ENCODE measurements at places on chromosomes 3 and 15. TPM values are rescaled to one million over a fixed set of nuclear protein-coding genes. Genes with fewer than 3 reads are reported as not detected.

GRCh38 chr3:157759311-157759710 lies 256.1 kb upstream of the VEPH1 start:
- DNase-seq = no peak

- no peak for DNase-seq
These were observed 72.3 kb upstream of the CTNNB1 start for GRCh38 chr3:41126961-41127360.

DNA sequence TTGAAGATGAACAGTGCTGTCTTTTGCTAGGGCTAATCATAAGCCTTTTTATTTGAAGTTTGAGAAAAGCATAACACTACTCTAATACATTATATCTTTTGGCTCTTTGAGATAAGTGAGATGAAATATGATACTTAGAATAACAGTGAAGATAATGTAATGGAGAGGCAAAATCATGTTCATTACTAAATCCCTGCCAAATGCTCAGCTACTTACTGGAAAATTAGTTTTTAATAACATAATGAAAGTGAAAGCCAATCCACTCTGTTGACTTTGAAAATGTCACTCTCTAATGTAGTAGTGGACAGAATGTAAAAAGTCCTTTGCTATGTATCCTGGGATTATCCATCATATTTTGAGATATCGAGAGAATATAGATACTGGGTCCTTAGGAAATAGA lies 35.9 kb upstream of the MYH15 start:
- DNase-seq = no peak

DNA sequence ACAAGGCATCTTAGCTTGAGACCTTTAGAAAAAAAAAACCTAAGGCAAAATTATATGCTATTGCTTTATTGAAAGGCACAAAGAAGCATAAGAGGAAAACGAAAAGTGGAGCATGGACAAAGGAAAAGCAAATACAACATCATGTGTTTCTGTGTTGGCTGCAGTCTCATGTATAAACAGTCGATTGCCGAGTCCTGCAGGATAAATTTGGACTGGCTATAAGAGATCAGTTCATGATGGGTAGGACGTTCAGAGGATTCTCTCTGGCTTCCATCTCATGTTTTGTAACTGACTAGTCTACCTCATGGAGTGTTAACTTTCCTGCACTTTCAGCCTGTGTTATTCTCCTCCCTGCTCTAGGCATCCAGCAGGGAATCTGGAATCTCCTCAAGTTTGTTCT lies 21.9 kb upstream of the CCDC50 start:
- DNase-seq = no peak

DNA sequence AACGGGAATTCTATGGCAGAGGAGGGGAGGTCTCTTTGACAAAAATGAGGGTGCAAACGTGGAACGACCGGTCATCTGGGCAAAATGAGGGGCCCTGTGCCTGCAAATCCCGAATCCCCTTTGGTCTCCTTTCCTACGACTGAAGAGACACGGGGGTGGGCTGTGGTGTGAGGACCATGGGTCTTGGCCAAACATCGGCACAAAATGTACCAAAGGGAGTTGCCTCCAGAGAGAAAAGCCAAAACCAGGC lies 498 bp downstream of the ZNF280D start:
- no peak for DNase-seq

DNA sequence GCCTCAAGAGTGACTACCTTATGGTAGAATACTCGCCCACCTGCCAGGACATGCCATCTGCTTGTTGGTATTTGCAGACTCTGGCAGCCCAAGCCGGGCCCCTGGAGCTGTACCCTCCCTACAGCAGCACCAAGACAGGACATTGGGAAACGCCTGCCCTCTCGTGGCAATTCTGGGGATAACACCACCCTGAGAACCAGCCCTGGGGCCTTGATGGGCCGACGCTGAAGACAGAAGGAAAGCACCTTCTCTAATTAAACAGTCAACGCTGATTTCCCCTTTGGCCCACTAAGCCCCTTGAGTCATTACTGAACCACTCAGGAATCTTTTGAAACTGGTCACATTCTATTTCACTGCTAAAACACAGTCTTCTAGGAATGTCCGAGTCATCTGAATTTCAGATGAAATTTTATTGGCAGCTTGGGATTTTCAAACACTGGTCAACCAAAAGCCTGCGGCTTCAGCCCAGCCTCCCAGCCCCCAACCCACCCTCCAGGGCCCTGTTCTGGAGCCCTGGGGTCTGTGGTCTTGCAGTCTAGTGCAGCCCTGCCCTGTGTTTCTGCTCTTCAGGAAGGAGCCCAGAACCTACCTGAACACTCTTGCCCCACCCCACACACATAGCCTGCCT lies 91.3 kb downstream of the TMEM266 start:
- DNase-seq = peak; percentile 58

DNA sequence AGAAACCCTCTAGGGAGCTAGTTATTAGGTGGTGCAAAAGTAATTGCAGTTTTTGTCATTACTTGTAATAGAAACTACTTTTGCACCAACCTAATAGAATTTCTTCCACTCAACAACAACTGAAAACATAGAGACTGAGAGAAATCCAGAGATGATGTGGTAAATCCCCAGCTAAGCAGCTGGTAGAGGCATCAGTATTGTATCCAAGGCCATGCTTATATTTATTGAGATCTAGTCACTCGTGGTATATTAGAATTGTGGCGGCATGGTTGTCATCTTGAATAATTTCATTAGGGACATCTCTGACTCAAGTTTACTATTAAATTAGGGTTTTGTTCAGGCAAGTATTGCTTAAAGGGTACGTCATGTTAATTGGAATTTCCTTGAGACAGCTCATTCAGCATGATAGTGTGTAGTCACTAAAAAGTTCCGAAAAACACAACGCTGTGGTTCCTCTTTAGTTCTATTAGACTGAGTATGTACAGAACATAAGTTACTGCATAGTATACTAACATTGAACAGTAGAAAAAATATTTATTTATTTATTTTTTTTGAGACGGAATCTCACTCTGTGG lies 35.3 kb downstream of the PAK2 start:
- DNase-seq = no peak

- DNase-seq = no peak
These were observed 77.3 kb downstream of the LRTM1 start for GRCh38 chr3:54850484-54851018.

GRCh38 chr15:88015228-88015860 lies 241.2 kb downstream of the NTRK3 start:
- DNase-seq = no peak

Gene CKMT1A
- total RNA-seq = 1.2 TPM

Gene DPH6
- total RNA-seq = 21.7 TPM

Gene RASA2
- 13.4 TPM for total RNA-seq

Gene PGBD4
- total RNA-seq = 2.0 TPM

Gene XCR1
- not detected for total RNA-seq

Gene SEMA6D
- 0.02 TPM for total RNA-seq

Gene PPP4R2
- 48.6 TPM for total RNA-seq

Gene MCF2L2
- 1.2 TPM for total RNA-seq

Gene LMAN1L
- total RNA-seq = not detected

Gene RASL12
- total RNA-seq = 0.07 TPM
